ENCODE measurements at places on chromosomes 11 and 22.

DNA sequence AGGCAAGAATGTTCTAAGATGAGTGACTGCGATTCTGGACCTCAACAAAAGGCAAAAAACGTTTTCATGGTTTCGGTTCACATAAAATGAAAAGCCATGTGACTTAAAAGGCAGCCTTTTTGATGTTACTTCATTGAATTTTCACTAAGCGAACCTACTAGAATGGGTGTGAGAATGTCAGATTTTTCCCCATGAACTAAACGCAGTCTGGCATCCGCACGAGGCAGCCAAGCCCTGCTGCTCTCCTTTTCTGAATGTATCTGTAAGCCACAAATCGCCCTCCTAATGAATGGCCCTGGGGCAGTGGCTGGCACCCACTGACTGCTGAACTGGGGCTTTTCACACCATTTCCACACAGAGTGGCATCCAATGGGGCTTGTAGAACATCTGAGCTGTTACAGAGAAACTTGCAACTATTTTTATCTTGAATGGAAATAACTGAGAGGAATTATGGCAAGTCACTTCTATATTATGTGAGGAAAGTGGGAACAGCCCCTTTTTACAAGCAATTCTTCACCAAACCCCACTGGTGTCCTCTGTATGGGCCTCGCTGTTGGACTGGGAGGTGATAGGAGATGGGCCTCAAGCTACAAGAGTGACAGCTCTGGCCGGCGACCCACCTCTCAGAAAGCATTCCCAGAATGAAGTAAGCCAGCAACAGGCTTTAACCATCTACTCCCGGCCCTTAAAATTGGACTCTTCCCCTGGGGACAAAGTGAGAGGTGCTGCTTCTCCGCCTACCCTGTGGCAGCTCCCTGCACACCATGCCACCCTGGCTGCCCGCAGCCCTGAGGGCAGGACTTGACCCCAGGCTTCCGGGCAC lies 29.4 kb downstream of the PPP2R1B start:
- DNase-seq = no peak

- DNase-seq = peak; percentile 67
Measured at GRCh38 chr11:57458410-57459163, 1.7 kb upstream of the RTN4RL2 start.

GRCh38 chr11:130609121-130610035 lies 160.9 kb downstream of the ADAMTS15 start:
- no peak for DNase-seq

- peak; percentile 9 for DNase-seq
Measured at GRCh38 chr11:123166071-123166559, 28.9 kb downstream of the CLMP start.

GRCh38 chr22:50261615-50262459 lies at the start of gene MAPK12:
TSS of gene MAPK12 (minus strand) at chr22:50261683. CDS start at chr22:50261509, 174 bp downstream.
- no peak for DNase-seq

DNA sequence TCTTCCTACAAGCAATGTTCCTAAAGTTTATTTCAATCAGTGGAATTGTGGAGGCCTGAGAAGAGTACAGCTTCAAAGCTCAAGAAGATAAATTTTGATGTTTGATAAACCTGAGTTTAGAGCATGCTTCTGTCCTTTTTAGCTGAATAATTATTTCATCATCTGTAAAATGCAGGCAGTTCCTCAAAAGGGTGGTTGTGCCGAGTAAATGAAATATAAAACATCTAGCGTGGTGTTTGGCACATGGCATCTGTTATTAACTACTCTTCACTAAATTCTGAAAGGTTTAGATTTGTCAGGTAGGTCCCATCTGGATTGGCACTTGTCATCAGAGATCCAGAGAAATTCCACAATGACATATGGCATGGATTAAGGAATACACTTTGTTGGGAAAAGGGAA lies 155.1 kb downstream of the DDX10 start:
- DNase-seq = no peak

GRCh38 chr22:17705951-17706900 lies 67.7 kb downstream of the BCL2L13 start:
- DNase-seq = peak; percentile 27

DNA sequence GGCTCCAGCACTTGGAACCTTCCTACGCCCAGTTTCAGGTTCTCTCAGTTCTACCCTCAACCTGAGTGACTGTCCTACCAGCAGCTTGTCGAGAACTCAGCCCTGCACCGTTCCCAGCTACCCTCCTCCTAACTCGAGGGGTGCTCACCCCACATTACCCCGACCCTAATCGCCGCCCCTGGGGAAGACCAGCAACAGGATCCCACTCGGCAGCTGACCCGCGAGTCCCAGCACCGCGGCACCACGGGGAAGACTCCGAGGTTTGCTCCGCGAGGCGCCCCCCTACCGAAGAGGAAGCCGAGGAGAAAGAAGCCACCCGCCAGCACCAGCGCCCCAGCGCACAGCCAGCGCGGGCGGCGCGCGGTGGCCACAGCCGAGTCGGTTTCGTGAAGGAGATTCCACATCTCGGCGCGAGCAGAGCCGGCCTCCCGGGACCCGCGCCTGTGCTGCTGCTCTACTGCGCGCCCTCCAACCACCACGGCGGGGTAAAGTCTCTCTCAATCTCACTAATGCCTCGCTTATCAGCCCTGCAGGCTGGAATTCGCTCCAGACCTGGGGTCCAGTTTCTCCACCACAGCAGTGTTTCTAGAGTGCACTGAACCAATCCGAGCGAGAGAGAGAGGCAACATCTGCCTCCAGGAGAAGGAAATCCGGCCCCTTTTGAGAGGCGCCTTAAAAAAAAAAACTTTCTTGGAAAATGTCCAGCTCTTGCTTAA lies at the start of gene FOLH1:
Gene FOLH1 (minus strand): TSS at position 597 of the 716 bp plus-strand sequence. CDS start 193 bp downstream, at position 404.
- no peak for DNase-seq

GRCh38 chr11:44300844-44301563 lies 8.9 kb downstream of the ALX4 start:
- no peak for DNase-seq

- DNase-seq = no peak
Measured at GRCh38 chr11:46537121-46537520, 56.7 kb downstream of the AMBRA1 start.

DNA sequence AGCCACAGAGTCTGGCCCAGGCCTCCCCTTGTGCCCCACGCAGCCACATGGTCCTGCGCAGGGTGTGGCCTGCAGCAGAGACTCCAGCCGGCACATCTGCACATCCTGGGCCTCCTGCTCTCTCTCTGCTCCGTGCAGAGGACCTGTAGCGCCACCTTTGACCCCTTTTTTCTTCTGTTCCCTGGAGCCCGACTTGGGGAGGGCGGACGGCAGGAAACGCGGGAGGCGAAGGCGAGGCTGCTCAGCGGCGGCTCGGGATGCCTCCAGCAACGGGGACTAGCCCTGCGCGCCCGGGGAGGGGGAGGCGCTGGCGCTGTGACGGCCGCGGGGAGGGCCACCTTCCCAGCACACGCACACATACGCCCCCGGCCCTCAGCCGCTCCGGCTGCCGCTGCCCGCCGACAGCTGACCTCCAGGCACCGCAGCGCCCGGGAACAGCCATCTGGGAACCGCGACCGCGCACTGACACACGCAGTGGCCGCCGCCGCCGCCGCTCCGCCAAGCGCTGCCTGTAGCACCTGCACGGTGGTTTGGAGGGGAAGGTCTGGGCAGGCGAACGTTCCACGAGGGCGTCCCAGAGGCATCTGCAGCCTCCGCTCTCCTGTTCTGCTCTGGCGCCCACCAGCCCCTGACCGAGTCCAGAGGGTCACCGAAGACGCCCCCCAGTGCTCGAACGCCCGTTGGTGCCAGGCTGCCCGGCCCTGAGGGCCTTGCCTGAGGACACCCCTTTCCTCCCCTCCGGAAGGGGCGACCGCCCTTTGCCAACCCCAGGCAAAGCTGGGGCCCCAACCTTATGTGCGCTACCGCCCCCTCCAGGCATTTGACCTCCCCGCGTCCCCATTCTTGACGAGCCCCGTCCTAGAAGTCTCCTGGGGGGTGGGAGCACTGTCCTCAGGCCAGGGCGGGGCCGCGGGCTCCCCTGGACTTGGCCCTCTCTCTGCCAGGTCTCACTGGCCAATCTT lies 16.9 kb upstream of the C22orf42 start:
- DNase-seq = peak; percentile 5

DNA sequence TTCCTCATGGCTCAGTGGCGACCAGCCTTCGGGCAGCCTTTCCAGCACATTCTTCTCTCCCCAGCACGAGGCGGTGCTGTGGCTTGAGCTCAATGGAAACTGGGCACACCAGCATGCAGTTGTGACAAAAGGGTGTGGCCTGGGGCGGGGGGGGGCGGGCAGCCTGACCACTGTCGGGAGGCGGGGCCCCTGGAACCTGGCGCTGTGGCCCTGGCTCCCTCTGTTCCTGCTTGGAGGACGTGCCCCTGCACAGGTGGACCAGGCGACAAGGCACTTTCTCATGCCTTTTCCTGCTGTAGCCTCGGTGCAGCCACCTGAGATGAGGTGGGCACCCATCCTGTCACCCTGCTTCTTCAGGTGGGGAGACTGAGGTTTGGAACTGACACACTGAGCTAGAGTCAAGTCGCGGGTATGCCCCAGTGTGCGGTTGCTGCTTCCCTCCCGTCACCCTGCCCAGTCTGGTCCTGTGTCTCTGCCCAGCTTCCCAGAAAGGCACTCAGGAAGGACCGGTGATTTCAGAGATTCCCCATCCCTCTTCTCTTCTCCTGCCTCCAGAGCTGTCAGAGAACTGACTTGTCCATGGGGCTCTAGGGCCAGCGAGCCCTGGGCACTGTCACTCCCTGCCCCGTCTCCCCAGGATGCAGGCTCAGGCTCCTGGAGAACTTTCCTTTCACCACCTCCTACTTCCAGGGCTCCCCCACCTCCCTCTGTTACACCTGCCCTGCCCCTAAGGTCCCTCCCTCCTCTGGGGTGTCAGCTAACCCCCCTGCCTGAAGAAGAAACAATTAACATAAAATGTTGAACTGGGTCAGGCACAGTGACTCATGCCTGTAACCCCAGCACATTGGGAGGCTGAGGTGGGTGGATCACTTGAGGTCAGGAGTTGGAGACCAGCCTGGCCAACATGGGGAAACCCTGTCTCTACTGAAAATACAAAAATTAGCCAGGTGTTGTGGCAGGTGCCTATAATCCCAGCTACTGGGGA lies 9.9 kb downstream of the B3GAT1 start:
- DNase-seq = no peak

GRCh38 chr22:43088627-43088983 lies 586 bp downstream of the TTLL1 start:
- DNase-seq = no peak

DNA sequence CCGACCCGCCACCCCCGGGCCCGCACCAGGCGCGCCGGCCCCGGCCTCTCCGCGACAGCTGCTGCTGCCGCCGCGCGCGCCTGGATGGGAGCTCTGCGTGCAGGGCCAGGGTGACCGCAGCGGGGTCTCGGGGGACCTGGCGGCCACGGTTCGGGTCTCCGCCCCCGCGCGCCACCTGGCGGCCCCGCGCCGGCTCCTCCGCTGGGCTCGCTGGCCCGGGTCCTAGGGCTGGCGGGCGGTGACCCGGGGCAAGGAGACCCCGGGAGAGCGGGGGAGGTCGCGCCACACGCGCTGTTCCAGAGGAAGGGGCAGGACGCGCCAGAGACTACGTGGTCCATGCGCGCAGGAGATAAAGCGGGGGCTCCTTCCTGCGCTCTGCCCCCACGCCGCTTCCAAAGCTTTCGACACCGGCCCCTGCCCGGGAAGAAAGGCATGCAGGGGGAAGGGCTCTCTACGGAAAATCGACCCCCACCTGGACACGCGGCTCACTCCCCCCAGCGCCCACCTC lies 562 bp downstream of the SHANK2 start:
- no peak for DNase-seq

GRCh38 chr11:9535189-9535781 lies 38.2 kb upstream of the WEE1 start:
- DNase-seq = peak; percentile 81

GRCh38 chr11:11978792-11979487 lies 29.5 kb downstream of the DKK3 start:
- DNase-seq = no peak

DNA sequence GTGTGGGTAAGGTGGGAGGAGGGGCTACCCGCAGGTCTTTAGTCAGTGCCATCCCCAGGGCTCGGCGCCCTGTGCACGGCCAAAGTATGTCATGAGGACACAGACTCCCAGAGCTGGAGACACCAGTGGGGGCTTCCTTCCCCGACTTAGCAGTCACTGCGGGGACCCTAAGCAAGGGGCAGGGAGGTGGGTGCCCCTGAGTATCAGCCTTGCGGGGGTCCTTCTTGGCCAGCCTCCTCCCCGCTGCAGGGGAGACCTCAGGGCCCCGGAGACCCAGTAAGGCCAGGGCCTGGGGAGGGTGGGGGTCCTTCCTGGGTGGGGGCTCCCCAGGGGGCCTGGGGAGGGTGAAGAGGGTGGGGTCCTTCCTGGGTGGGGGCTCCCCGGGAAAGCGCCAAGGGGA lies 673.8 kb downstream of the BRD1 start:
- DNase-seq = no peak

DNA sequence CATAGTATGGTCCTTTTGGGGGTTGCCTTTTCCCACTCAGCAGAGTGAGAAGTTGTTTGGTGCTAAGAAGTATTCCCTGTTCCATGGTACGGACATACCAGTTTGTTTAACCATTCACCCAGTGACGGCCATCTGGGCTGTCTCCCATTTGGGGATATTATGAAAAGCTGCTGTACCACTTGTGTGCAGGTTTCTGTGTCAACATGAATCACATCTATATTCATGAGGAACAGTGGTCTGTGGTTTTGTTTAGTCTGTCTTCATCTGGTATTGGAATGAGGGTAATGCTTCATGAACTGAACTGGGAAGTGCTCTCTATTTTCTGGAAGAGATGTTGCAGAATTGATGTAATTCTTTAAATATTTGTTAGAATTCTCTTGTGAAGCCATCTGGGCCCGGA lies 89.5 kb downstream of the TRMU start:
- no peak for DNase-seq

- DNase-seq = no peak
Measured at GRCh38 chr11:122175306-122175705, 59.3 kb upstream of the BLID start.

GRCh38 chr11:16795146-16795545 lies 56.7 kb downstream of the C11orf58 start:
- no peak for DNase-seq

DNA sequence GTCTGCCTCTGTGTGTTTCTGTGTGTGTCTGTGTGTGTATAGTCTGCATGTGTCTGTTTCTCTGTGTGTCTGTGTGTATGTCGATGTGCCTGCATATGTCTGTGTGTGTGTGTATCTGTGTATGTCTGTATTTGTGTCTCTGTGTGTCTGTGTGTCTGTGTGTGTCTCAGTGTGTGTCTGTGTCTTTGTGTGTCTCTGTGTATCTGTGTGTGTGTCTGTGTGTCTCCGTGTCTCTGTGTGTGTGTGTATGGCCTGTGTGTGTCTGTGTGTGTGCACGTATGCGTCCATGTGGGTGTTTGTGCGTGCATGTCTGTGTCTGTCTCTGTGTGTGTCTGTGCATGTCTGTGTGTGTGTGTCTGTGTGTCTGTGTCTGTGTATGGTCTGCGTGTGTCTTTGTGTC lies 439 bp downstream of the SNX32 start:
- DNase-seq = no peak

All from activated naive CD4-positive, alpha-beta T cell treated with Interleukin-2 at 50 U/mL for 16 hours (primary cell).